Activated T-helper 1 cell treated with anti-CD3 and anti-CD28 coated beads, Interleukin-12 subunit alpha, Interleukin-12 subunit beta, Interleukin-2, Interleukin-4 antibody, amounts not matched to agents 30 ng/mL and 10 ng/mL and 1 ng/mL, durations not matched to agents 14 hours and 24 hours and 36 hours (primary cell): ENCODE measurements at places on chromosomes 16 and 17. TPM values are rescaled to one million over a fixed set of nuclear protein-coding genes. Genes with fewer than 3 reads are reported as not detected.
A peak's percentile ranks its signal among the peaks of the same experiment; 100 is the strongest.

The RTN4RL1 gene
- 1.0 TPM in 2 replicates for total RNA-seq

The CPHXL gene
- not detected in 2 replicates for total RNA-seq

The GNAO1 gene
- total RNA-seq: 1.7 and 2.0 TPM in 2 replicates

The TMEM92 gene
- 0.21 and 0.47 TPM in 2 replicates for total RNA-seq

The MYCBPAP gene
- 2.6 and 3.8 TPM in 2 replicates for total RNA-seq

The PRSS33 gene
- total RNA-seq: 0.10 TPM in 1 of 2 replicates, not detected in the other

DNA sequence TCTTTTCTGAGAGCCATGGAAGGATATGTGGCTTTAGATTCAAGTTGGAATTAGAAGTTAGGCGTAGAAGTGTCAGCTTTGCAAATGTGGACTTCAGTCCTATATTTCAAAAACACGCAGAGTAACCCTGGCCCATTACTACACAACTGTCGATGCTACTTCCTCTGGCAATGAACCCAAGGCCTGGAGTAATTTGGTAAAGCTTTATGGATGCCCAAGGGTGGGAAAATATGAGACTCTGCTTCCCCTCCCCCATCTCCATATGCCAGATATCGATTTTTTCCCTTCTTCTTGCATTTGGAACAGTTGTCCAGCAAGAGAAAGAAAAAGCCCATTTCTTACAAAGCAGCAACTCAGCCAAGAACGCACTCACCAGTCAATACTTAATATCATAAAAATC is 2.9 kb upstream of the MAP1LC3B start:
- H3K36me3 ChIP-seq: no peaks in the 10 kb centered on the region
- no peak for DNase-seq
- peaks cover 41% of the 10 kb centered on the region for H3K4me1 ChIP-seq
- peak overlapping the region; percentile 63 for H3K27ac ChIP-seq

- H3K27me3 ChIP-seq: no peaks in the 10 kb centered on the region
- no peak overlapping the region for H3K4me3 ChIP-seq
- H3K4me1 ChIP-seq: no peaks in the 10 kb centered on the region
These were observed 234.9 kb upstream of the CIBAR2 start for GRCh38 chr16:85347213-85347591.

DNA sequence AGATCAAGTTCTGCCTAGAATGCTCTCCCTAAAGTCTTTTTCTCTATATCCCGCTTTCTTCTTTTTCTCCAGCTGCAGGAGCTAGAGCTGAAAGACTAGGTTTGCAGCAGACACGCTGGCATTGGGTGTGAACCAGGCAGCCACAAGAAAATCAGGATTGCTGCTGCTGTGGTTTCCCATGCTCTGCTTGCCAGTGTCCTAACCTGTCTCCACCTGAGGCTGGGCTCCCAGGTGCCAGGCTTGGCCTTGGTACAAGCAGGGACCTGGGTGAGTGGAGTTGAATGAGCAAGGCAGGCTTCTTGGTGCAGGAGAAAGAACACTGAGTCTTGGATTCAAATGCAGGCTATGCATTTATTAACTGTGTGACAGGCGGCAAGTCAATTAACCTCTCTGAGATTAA is 440.3 kb upstream of the MAF start:
- H3K36me3 ChIP-seq: no peaks in the 10 kb centered on the region
- H3K4me3 ChIP-seq: no peak overlapping the region
- H3K27ac ChIP-seq: no peak overlapping the region
- no peak for DNase-seq

DNA sequence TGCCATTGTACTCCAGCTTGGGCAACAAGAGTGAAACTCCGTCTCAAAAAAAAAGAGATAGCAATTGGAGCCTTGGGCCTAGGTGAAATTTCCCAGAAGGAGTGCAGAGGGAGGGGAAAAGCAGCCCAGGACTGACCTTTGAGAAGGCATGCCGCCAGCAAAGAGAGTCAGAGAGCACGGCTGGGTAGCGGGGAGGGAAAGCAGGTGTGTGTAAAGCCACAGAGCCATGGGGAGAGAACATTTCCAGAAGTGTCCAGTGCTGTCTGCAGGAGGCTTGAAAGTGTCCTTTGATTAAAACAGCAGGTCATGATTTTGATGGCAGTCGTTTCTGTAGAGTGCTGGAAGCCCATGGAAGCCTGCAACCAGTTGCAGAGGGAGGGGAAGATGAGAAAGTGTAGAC is 8.1 kb downstream of the C16orf54 start:
- H3K27me3 ChIP-seq: no peaks in the 10 kb centered on the region
- peak overlapping the region; percentile 48 for H3K4me3 ChIP-seq
- peak overlapping the region; percentile 62 for H3K27ac ChIP-seq
- H3K4me1 ChIP-seq: peaks cover 64% of the 10 kb centered on the region

DNA sequence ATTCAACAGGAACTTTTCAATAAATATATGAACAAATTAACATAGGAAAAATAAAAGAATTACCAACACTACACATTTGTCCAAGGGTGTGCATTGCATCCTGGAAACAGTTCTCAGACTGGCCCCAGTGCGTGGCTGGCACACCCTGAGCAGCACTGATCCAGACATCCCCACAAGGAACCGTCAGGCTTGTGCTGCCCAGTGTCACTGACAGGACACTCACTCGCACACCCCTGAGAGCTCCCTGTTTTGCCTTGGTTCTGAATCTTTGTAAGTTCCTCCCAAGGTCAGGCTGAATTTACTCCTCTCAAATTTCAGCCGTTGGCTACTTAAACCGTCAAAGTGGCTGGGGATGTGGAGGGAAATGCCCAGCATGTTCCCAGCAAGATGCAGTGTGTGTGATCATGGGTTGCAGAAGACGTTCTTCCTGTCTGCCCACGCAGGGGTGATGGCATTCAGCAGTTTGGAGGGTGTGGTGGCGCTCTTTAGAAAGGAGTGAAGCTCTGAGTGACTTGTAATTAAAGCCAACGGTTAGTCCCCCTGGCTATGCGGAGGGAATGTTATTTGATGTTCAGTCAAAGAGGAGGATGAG is 1.7 kb downstream of the MT2A start:
- peak overlapping the region; percentile 97 for H3K4me3 ChIP-seq
- H3K27me3 ChIP-seq: no peaks in the 10 kb centered on the region
- H3K4me1 ChIP-seq: peaks cover 73% of the 10 kb centered on the region
- H3K36me3 ChIP-seq: peaks cover 3% of the 10 kb centered on the region
- H3K27ac ChIP-seq: peak overlapping the region; percentile 98

DNA sequence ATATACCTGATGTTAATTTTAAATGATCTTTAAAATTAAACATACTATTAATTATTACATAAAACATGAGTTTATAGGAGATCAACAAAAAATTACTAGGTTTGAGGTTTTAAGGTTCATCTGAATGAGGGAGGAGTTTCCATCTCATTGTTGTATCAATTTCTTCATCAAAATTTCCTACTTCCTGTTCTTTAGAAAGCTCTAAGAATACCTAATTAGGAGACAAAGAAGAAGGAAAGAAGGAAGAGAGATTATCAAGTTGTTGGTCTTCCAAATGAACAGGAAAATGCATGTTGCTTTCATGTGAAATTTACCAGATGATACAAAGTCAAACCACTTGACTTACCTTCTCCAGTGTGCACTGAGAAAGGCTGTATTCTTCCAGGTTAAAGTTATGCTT is 18.1 kb upstream of the ABCA9 start:
- DNase-seq: no peak
- no peaks in the 10 kb centered on the region for H3K4me1 ChIP-seq
- no peak overlapping the region for H3K4me3 ChIP-seq
- H3K36me3 ChIP-seq: peaks cover under 1% of the 10 kb centered on the region

DNA sequence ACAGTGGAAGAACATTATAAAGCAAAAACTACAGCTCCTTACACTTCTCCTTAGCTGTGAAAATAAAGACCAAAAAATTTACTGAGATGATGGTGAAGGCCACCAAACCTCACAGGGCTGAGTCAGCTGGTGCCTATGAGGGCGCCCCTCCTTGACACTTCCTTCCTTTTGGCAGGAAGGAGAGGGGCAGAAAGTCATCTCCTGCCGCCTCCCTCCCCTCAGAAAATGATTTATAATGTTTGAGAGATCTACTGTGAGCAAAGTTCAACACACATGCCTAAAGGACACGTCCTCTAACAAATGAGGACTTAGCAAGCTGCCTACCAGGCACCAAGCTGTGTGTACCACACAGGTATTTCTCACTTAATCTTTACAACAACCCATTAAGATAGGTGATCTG is 245.7 kb downstream of the PRKCA start:
- peaks cover 47% of the 10 kb centered on the region for H3K4me1 ChIP-seq
- peak overlapping the region; percentile 35 for H3K4me3 ChIP-seq
- peaks cover 13% of the 10 kb centered on the region for H3K36me3 ChIP-seq
- H3K27ac ChIP-seq: peak overlapping the region; percentile 81

- peak overlapping the region; percentile 67 for H3K27ac ChIP-seq
- H3K27me3 ChIP-seq: no peaks in the 10 kb centered on the region
- peaks cover 25% of the 10 kb centered on the region for H3K4me1 ChIP-seq
- peak overlapping the region; percentile 1 for H3K4me3 ChIP-seq
- no peaks in the 10 kb centered on the region for H3K36me3 ChIP-seq
- DNase-seq: no peak
These were observed 4.6 kb downstream of the ZSCAN10 start for GRCh38 chr16:3094289-3095027.

DNA sequence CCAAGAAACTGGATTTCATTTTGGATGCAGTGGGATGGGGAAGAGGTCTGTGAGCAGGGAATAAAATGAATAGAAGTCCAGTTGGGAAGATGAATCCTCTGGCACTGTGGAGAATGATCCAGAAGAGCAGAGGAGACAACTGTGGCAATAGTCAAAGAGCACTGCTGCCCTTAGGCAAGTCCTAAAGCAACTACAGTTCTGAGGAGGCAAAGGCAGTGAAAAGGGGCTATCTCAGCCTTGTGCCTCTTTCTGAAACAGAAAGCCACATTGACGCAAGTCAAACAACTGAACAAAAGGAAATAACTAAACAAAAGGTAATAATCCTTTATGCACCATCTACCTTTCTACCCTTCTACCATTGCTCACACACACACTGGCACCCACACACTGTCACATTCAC is 238.0 kb upstream of the AXIN2 start:
- H3K36me3 ChIP-seq: no peaks in the 10 kb centered on the region
- peak overlapping the region; percentile 54 for H3K27ac ChIP-seq
- H3K27me3 ChIP-seq: no peaks in the 10 kb centered on the region

- H3K27ac ChIP-seq: peak overlapping the region; percentile 69
- DNase-seq: peak; percentile 82
- peaks cover 27% of the 10 kb centered on the region for H3K4me1 ChIP-seq
- peaks cover 3% of the 10 kb centered on the region for H3K36me3 ChIP-seq
- peak overlapping the region; percentile 95 for H3K4me3 ChIP-seq
These were observed 46.5 kb downstream of the SRCIN1 start for GRCh38 chr17:38559051-38559879.

DNA sequence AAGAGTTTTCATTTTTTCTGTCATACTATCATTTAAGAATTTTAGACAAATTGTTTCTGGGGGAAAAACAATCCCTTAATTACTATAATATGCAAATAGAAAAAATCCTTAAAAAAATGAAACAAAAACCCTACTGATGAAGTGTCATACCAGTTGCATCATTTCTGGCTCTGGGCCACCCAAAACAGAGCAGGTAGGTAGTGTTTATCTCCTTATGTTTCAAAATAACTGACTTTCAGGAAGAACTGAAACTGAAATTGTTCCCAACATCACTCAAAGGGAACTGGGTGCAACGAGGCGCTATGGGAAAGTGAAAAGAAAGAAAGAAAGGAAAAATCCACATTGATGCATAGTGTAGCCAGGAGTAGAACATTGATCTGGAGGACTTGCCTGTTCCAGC is 653.1 kb upstream of the SOX9 start:
- no peaks in the 10 kb centered on the region for H3K27me3 ChIP-seq
- no peak for DNase-seq

- H3K27ac ChIP-seq: no peak overlapping the region
- peaks cover 16% of the 10 kb centered on the region for H3K36me3 ChIP-seq
- no peak overlapping the region for H3K4me3 ChIP-seq
- H3K27me3 ChIP-seq: no peaks in the 10 kb centered on the region
- H3K4me1 ChIP-seq: no peaks in the 10 kb centered on the region
These were observed 41.6 kb downstream of the SNX11 start for GRCh38 chr17:48148854-48149786.
